ENCODE measurements at places on chromosomes 2 and 18.

- no peak for DNase-seq
Observed at GRCh38 chr18:79848579-79849327, 51.0 kb downstream of the KCNG2 start.

DNA sequence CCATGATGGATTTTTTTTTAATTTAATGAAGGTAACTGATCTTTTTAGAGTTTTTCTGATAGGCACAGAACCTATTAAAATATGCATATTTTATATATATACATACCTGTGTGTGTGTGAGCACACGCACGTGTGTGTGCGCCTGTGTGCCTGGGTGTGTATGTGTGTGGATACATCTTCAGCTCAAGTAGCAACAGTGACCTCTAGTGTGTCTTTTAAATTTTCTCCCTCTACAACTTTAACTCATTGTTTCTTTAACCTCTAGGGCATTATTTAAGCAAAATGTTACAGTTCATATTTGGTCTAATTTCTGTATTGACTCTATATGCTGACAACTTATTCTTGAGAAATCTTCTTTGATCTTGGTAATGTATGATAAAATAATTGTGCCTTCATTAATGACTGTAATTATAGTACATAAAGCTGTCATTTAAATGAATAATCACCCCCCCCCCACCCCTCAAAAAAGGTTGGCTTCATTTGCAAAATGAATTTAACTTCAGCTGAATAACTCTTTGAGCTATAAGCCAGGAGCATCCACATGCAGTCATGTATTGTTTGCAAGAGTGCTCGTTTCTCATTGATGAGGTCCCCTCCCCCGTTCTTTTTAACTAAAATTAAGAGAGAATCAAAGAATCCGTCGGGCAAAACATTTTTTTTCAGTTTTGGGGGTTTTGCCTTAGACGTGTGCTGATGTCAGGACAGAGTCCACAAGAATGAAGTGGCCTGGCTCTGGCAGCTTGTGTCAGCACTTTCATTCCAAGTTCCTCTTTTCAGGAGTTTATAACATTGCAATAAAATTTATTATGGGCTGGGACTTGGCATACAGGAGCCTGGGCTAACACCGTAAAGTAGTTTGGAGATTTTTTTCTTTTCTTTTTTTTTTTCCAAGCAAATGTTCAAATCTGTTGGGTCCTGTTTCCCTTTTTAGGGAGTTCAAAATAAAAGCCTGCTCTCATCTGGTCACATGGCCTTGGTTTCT is 80.0 kb downstream of the ETAA1 start:
- peak; percentile 42 for DNase-seq

DNA sequence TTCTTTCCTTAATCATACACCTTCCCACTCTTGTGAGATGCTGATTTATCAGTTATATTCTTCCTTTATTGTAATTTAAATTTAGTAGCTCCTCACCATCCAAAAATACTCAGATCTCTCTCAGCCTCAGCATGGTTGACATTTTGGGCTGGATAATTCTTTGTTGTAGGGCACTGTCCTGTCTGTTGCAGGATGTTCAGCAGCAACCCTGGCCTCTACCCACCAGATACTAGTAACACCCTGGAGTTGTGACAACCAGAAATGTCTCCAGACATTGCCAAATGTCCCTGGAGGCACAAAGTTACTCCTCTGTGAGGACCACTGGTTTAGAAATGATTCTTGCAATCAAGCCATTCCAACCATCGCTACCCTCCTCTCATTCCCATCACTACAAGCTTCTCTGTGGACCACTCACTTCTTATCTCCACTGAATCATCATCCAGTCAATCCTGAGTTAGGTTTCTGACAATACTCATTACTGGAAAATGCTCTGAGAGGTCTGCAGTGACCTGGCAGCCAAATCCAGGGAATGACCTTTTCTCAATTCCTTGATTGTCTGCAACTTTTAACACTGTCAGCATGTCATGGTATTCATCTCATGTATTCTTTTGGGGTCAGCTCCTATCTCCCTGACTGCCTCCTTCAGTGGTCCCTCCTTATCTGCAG is 43.3 kb downstream of the OSBPL6 start:
- DNase-seq, result no peak

- no peak for DNase-seq
Observed at GRCh38 chr2:88252646-88253045, 82.5 kb downstream of the THNSL2 start.

GRCh38 chr2:28613633-28614501 is 118.0 kb downstream of the PLB1 start:
- DNase-seq, result no peak

- DNase-seq, result peak; percentile 74
Observed at GRCh38 chr18:50879302-50880118, 592 bp downstream of the ME2 start.

GRCh38 chr18:49591271-49591670 is 29.4 kb downstream of the LIPG start:
- DNase-seq, result no peak

DNA sequence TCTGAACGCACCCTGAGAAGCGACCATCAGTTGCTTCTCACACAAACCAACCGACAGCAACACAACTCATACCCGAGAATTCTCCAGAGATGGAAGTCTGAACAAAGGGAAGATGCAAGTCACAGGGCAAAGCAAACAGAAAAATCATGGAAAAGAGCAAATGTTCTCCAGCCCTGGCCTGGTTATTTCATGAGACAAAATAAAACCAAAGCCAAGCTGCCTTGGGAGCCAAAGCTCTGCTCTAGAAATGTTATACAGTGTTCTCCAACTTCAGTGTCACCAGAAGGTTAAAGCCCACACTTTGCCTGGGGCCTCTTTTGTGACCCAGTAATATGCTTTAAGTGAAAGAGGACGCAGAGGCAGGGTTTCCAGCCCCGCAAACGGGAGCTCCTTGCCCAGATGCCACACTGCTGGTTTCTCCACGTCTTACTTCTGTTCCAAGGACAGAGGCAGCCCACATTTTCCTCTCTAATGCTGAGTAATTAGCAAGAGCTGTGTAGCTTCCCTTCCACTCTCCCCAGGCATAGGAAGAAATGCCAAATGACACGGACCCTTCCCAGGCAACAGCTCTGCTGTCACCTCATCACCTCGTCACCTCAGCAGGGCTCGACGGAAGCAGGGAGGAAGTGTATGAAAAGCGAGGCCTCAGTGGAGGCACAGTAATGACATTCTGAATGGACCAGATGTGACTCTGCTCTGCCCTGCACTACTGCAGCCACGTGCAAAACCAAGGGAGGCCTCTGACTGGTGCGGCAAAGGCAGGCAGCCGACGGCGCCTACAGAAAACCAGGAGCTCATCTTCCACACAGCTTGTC is 64.7 kb downstream of the FBXO15 start:
- DNase-seq, result no peak

DNA sequence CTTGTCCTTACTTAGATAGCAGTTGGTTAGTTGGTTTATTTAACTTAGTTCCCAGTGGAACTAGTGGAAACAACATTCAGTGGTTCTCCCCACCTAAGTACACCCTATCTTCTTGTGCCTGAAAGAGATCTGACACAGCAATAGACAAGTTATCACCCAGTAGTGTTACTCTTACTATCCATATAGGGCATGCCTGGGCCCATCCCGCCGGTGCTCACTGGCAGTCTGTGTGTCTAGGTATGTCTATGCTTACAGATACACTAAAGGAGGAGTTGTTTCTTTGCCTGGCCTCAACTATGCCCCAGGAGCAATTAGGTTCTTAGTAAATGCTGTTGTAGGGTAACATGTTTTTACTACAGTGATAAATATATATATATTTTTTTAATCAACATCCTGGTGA is 12.0 kb upstream of the NRP2 start:
- no peak for DNase-seq

GRCh38 chr2:233389601-233390125 is 35.4 kb downstream of the DGKD start:
- no peak for DNase-seq

GRCh38 chr2:150400849-150401248 is 86.6 kb downstream of the RND3 start:
- no peak for DNase-seq

DNA sequence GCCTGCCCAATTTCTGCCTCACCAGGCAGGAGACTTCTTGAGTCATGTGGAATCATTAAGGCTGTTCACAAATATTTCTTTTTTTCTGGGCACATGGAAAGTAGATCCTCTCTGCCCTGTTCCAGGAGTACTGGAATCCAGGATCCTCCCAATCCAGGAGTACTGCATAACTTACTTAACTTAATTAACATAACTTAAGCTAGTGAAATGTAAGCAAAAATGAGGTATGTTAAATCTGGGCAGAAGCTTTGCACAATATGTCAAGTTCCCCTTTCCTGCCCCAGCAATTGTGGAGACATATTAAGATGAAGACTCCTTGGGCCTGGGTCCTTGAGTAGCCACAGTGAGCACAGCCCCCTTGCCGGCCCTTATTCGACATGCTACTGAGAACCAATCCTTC is 3.2 kb downstream of the CD207 start:
- DNase-seq, result no peak

DNA sequence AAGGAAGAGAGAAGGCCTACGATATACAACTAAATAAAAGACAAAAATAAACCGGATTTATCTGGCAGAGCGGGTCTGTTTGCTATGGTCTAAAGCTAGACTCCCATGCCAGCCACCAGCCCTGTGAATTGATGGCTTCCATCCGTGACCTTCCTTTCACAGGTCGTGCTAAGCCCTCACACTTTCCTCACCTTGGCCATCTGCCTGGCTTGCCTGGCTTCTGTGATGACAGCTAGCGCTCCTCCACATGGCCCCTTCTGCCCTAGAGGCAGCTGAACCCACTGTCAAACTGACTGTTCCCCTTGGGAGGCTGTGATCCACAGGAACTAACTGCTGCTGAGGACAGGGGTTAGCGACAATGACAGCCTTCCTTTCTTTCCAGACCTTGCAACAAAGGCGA is 32.5 kb downstream of the GAREM1 start:
- peak; percentile 50 for DNase-seq

Measured in cerebellar cortex (tissue), 1 donor.